ENCODE measurements at places on chromosomes 1 and 21. TPM values are rescaled to one million over a fixed set of nuclear protein-coding genes. Genes with fewer than 3 reads are reported as not detected.

Gene CFHR5
- not detected for total RNA-seq

Gene LRRC7
- total RNA-seq: 0.62 TPM

Gene RHCE
- total RNA-seq: not detected

Gene MYOC
- 11.1 TPM for total RNA-seq

Gene GBP4
- total RNA-seq: 4.4 TPM

Gene SYF2
- 62.7 TPM for total RNA-seq
